ENCODE measurements at places on chromosomes 11 and 22. TPM values are rescaled to one million over a fixed set of nuclear protein-coding genes. Genes with fewer than 3 reads are reported as not detected.

The DEPDC7 gene
- polyA plus RNA-seq: 47.7 TPM

The MISFA gene
- polyA plus RNA-seq: 483 TPM

The HMGXB4 gene
- polyA plus RNA-seq: 26.5 TPM

The C11orf86 gene
- not detected for polyA plus RNA-seq

The CDCA5 gene
- polyA plus RNA-seq: 93.3 TPM
